ENCODE measurements at places on chromosomes 5 and 9.

- no peak for DNase-seq
These were observed 218.6 kb downstream of the AUH start for GRCh38 chr9:91143162-91143561.

DNA sequence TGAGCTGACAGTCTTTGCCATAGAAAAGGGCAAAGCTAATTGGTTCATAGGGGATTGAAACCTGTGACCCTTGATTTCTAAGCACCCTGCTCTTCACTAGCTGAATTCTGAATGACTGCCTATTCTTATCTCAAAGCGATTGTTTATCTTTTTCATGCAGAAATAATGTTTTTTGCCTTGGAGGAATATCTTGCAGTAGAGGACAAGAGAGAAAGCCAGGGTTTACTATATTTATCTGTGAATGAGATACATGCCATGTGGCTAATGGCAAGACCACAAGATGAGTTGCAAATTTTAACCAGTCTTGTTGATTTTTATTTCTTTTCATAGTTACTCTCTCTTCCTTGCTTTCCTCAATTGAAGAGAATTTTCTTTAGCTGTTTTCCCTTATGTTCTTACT is 185.0 kb downstream of the CNTLN start:
- DNase-seq: no peak

DNA sequence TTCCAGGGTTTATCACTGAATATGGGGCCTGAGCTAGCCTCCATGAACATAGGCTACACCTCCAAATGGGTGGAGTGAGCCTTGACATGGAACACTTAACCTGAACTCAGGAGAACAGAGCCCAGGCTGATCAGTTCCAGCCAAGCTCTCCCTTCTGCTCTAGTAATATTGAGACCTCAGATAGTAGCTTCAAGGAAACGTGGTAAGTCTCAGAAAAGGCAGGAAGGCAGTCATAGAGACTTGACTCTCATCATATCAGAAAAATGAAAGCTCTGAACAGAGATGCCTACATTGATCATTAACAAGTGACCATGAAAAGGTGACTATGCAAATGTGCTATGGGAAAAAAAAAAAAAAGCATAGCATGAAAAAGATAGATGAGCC is 40.5 kb upstream of the MYO10 start:
- no peak for DNase-seq

- peak; percentile 79 for DNase-seq
These were observed 145.4 kb upstream of the PITX1 start for GRCh38 chr5:135179308-135179980.

- no peak for DNase-seq
These were observed 6.9 kb upstream of the CTSL start for GRCh38 chr9:87718852-87719612.

GRCh38 chr5:154411338-154411737 is 34.5 kb upstream of the SAP30L start:
- no peak for DNase-seq

GRCh38 chr9:124452326-124452725 is 2.1 kb downstream of the ADGRD2 start:
- peak; percentile 50 for DNase-seq

DNA sequence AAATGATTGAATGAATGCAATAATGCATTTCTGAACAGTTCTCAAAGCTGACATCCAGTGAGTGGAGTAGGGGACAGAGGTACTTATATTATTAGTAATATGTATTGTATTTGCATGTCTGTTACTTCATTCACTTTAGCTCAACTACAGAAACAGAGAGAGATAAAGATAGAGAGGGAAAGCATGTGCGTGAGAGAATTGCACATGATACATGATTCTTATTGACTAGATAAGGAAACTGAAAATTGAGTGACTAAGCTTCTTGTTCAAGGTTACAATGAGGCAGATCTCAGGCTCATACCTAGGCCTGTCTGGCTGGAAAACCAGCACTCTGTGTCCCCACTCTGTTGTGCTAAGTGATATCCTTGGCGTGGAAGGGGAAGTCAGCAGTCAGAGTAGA is 337.7 kb upstream of the KLF4 start:
- DNase-seq: no peak

DNA sequence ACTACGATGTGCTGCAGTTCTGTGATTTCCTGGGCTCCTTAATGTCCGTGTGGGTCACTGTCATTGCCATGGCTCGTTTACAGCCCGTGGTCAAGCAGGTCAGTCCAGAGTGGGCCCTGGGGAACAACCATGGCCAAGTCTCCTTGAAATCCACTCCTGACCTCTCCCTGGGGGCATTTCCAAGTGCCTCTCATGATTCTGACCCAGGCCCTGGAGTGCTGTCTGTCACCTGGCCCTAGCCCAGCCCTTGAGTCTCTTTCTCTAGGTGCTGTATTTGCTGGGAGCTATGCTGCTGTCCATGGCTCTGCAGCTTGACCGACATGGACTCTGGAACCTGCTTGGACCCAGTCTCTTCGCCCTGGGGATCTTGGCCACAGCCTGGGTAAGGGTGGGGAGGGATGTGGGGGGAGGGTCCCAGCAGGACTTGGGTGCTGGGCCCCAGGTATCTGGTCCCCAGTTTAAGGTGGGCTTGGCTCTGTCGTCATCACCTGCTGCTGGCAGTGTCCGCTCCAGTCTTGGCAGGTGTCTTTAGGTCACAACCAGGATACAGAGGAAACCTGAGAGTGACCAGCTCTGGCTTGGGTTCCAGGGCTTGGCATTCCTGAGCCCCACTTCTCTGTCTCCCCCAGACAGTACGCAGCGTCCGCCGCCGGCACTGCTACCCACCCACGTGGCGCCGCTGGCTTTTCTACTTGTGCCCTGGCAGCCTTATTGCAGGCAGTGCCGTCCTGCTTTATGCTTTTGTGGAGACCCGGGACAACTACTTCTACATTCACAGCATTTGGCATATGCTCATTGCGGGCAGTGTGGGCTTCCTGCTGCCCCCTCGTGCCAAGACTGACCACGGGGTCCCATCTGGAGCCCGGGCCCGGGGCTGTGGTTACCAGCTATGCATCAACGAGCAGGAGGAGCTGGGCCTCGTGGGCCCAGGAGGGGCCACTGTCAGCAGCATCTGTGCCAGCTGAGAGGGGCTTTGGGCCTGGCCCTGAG is 17.0 kb downstream of the OR13J1 start:
- no peak for DNase-seq

GRCh38 chr5:149015126-149015525 is 47.7 kb downstream of the SH3TC2 start:
- no peak for DNase-seq

DNA sequence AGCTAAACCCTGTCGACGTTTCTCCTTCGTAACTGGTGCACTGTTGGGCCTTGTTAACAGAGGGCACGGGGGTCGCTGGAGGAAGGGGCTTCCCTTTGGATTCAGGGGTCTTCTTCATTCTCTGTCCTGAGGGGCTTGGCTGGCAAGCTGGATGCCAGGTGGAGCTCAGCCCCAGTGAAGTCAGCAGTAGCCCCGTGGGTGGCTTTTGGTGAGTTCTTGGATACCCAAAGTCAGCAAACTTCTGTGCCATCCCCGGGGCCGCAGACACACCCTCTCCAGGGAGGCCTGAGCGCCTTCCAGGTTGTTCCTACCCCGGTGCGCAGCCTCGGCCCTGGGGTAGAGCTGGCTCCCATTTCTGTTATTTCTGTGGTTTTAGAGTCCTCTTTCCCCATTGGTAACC is 12.3 kb upstream of the OBP2A start:
- peak; percentile 24 for DNase-seq

DNA sequence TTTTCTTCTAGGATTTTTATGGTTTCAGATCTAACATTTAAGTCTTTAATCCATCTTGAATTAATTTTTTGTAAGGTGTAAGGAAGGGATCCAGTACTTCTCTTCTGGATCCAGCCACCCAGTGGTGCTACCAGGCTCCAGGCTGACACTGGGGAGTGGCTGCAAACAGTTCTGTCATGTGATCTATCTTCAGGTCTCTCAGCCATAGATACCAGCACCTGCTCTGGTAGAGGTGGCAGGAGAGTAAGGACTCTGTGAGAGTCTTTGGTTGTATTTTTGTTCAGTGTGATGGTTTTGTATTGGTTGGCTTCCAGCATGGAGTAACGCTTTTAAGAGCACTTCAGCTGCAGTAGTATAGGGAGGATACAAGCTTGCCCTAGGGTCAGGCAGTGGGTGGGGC is 205.9 kb downstream of the FGF10 start:
- DNase-seq: no peak

GRCh38 chr9:98378794-98379193 is 123.3 kb upstream of the TBC1D2 start:
- DNase-seq: no peak

DNA sequence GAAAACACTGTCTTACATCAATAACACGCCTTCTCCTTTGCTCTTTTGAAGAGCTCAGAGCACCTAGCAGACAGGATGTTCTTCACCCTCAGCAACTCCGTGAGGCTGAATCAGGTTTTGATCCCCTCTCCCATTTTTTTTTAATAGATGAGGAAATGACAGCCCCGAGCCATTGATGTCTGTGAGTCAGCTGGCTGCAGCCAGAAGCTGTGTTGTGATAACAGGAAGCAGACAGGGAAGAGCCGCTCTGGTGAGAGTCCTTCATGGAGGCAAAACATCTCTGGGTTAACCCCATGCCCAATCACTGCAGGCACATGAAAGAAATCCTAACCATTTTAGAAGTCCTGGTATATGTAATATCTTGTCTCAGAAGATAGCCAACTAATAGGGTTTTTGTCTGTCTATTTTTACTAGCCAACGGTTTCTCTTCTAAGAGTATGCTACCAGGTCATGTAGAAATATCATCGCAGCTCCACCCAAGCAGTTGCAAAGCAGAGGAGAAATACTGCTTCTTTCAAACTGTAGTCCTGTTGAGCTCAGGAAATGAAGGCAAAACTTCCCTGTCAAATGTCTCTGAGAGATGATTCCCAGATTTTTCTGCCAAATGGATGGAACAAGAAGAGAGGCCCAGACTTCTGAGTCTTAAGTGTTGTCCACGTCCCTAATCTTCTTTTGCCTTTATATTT is 568.9 kb downstream of the CCDC171 start:
- no peak for DNase-seq

DNA sequence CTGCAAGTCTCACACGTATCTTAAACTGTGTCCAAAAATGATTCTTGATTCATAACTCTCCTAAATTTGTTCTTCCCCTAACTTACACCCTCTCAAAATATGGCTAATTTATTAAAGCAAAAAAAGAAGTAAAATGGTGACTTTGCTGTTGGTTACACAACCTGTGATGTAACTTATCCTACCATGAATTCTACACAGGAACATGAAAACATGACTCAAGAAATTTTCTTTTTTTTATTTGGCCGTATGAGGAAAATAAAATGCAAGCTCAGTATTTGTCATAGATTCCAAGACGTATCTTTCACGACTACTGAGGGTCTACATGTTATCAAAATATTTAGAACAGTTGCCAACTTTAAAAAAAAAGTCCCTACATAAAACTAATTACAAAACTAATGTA is 9.2 kb downstream of the LIFR start:
- no peak for DNase-seq

DNA sequence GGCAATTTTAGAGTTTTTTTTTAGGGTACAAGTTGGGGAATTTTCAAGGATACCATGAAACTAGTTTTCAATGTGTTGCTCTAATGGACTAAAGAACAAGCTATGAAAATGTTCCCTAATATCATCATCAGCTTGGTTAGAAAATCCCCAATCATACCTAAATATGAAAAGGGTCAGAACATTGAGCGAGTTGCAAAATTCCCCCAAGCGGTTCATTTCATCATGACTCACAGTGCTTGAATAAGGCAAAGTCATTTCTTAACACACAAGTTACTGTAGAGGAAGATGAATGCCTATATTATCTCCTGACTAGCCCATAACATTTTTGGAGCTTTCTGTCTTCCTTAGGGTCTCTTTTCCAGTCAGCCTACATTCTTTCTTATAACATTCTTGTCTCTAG is 62.7 kb downstream of the ST8SIA4 start:
- DNase-seq: no peak

GRCh38 chr5:138869763-138870500 is 5.2 kb downstream of the LRRTM2 start:
- no peak for DNase-seq

GRCh38 chr5:61416420-61416819 is 84.4 kb downstream of the ZSWIM6 start:
- DNase-seq: no peak

- DNase-seq: no peak
These were observed 79.2 kb downstream of the OTULIN start for GRCh38 chr5:14743601-14744295.

DNA sequence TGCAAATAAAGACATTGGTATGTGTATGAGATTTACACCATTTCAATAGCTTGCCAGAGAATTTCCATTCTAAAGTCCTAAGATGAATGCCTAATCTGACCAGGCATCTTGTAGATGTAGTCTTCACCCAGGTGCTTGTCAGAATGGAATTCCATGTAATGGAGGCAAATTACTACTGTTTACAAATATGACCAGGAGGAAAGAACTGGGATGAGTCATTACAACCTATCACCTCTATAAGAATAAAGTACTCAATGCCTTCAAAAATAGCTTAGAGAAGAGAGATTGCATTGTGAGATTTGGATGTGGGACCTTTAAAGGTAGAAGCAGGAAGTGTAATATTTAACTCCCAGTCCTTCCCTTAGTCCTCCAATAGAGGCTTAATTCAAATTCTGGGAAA is 507.0 kb upstream of the PTGER4 start:
- no peak for DNase-seq

GRCh38 chr9:125497906-125498305 is 209.1 kb downstream of the MAPKAP1 start:
- DNase-seq: no peak

- no peak for DNase-seq
These were observed 68.7 kb downstream of the CRB2 start for GRCh38 chr9:123424552-123425225.

GRCh38 chr9:98230789-98231188 is 24.7 kb downstream of the TBC1D2 start:
- DNase-seq: peak; percentile 1

DNA sequence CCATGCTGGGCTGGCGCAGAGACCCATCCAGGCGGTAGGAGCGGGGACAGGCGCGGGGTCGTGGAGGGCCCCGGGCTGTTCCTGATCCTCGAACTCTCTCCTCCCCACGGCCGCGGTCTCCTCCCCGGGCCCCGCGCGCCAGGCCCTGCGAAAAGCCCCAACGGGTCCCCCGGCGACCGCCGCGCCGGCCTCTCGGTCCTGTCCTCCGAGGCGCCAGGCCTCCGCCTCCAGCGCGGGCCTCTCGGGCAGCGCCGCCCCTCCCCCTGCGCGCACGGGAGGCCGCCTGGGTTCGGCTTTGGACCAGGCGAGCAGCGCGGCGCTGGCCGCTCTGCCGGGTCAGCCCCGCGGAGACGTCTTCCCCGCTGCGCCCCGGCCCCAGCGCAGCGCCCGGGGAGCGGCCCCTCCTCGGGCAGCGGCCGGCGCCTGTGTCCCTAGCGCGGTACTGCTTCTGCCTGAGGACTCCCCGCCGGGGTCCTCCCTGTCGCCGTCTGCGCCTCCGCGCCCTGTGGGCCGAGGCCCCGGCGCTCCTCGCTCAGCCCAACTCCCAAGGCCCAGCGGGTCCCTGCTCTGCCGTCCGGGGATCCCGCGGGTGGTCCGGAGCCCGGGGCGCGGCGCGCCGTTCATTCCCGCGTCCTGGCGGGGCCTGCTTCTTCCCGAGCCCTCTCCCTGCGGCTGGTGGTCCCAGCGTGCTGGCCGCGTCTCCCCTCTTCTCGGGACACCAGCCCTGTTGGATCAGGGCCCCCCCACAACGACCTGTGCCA is 13.4 kb downstream of the COL23A1 start:
- DNase-seq: peak; percentile 92

- DNase-seq: no peak
These were observed 53.3 kb downstream of the MEGF10 start for GRCh38 chr5:127343866-127344265.
